K562 (cell line): ENCODE measurements at places on chromosomes 2 and 18. TPM values are rescaled to one million over a fixed set of nuclear protein-coding genes. Genes with fewer than 3 reads are reported as not detected.

DNA sequence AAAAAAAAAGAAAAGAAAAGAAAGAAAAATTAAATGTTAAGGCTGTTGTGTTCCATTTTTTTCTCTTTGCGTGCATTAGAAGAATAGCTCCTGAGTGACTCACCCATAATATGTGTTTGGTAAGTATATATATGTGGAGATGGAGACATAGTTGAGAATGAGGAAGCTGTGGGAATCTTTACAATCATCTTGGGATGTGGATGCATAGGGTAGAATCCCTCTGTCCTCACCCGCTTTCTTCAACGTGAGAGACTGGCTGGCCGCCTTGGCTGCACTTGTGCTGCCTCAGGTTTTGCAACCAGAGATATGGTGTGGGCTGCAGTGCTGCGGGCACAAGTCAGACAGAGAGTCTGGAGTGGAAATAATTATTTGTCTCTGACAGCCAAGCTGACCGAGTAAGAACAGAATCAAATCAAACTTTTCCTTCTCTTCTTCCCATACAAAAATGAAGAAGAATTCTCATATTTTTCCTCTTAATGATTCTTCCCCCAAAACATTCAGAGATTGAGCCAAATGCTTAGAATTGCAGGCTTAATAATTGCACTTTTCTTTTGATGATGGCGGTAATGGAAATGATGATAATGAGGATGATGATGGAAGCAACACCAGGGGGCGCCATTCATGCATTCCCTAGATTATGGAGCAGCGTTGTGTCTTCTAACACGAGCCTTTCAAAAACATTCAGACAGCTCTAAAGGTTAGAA lies 48.5 kb downstream of the SERPINB7 start:
- peak; percentile 7 for DNase-seq

DNA sequence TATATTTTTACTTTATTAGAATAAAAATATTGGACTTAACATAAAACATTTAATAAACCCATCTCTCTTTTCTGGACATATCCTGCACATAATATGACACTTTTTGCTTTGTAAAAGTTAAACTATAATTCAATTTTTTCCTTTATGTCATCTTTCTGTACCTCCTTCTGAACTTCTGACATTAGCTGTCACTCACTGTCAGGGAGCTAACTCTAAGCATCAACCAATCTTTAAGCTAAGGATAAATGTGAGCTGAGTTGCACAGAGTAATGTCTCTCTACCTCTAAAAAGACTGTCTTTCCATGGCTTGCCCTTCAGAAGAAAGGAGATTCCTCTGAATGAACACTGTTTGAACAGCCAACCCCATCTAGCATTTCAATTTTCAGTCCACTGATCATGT lies 948.6 kb upstream of the CHAC2 start:
- no peak for DNase-seq

TEX44 gene
- polyA plus RNA-seq = not detected in 2 replicates

- no peak for DNase-seq
Observed at GRCh38 chr2:98571121-98571701, 37.1 kb downstream of the COA5 start.

- no peak for DNase-seq
Observed at GRCh38 chr2:144950899-144951560, 431.1 kb upstream of the ZEB2 start.

- DNase-seq = no peak
Observed at GRCh38 chr2:46510598-46511177, 31.3 kb downstream of the TMEM247 start.

- DNase-seq = no peak
Observed at GRCh38 chr18:71808616-71809015, 735.5 kb downstream of the CBLN2 start.

COPS7B gene
- polyA plus RNA-seq = 43.2 and 44.7 TPM in 2 replicates

- no peak for DNase-seq
Observed at GRCh38 chr2:62045017-62045543, 139.6 kb downstream of the COMMD1 start.

MROH2A gene
- 0.03 TPM in 1 of 2 replicates, not detected in the other for polyA plus RNA-seq

LRRTM1 gene
- polyA plus RNA-seq = 0.04 and 0.11 TPM in 2 replicates

COL6A3 gene
- 1.1 and 2.7 TPM in 2 replicates for polyA plus RNA-seq

DNA sequence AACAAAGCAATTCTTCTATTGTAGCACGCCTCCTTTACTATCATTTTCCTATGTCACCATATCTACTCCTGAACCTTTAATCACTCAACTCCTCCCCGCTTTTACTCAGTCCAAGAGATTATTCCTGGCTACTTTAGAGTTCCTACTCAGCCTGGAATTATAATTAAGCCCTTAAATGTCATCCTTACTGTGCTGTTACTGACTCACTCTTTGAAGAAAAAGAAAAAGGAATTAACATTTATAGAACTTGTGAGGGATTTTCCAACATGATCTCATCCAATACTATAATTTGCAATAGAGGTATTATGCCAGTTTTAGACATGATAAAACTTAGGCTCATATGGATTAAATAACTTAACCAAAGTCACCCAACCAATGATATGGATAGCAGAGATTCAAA lies 61.7 kb downstream of the CCDC88A start:
- no peak for DNase-seq

- no peak for DNase-seq
Observed at GRCh38 chr2:143528021-143528420, 398.8 kb downstream of the ARHGAP15 start.

ACVR1 gene
- polyA plus RNA-seq = 5.9 and 6.8 TPM in 2 replicates

HOXD12 gene
- not detected in 2 replicates for polyA plus RNA-seq

DNA sequence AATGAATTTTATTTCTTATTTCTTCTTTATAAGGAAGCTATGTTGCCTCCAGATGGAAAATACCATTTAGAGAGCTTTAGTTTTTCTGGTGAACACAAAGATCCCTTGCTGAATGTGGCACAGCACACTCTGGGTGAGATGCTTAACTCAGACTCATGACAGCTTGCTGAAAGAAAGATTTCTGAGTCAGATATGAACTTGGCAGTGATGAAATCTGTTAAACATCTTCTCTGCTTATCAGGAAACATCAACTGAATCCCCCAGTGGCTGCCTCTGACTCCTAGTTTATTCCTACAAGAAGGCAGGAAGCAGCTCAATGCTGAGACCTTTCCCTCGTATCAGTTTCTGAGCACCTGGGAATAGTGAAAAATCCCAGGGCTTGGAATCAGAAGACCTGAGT lies 162.8 kb downstream of the OSR1 start:
- DNase-seq = no peak

DNA sequence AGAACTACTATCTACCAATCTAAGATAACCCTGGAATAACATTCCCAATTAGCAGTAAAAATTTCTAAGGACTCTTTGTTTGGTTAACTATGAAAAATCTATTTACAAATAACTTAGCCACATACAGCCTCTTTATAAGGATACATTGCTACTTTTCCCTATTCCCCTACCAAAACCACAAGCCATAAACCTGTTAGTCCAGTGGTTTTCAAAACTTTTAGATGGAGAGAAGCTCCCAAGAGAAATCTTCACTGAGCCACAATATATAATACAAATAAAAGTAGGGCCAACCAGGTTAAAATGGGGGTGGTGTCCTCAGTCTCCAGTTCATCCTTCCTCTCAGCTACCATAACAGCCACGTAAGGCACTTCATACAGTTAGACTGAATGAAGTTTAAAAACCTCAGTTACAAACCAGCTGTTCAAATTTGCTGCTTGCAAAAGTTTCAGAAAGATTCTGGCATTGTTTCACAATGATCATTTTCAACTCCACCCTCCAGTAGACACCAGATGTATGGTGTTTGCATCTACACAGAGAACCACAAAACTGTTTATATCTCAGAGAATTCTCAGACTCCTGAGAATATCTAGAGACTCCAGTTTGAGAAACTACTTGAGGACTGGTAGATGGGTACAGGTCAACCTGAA lies 26.0 kb downstream of the SOS1 start:
- DNase-seq = no peak

KLF11 gene
- polyA plus RNA-seq = 6.2 and 6.5 TPM in 2 replicates

DNA sequence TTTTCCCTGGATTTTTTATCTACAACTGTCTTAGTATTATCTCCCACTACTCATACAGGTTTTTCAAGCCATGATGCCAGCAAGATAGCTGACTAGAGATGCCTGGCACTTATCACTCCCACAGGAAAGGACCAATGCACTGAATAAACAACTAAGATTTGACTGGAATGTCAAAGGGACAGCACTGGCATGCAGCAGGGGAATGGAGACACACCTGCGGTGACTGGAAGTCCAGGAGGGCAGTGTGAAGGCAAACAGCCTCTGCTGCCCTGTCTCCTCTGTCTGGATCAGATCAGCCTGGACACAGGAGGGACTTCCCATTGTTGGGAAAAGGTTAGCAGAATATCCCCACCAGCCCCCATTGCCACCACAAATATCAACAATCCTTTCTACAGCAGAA lies 85.1 kb downstream of the TMEM237 start:
- no peak for DNase-seq

PRSS56 gene
- not detected in 2 replicates for polyA plus RNA-seq

HOXD8 gene
- 0.30 TPM in 1 of 2 replicates, not detected in the other for polyA plus RNA-seq

CNRIP1 gene
- polyA plus RNA-seq = 1.3 and 1.5 TPM in 2 replicates

GALNT13 gene
- polyA plus RNA-seq = not detected in 2 replicates

- DNase-seq = no peak
Observed at GRCh38 chr2:195498176-195498575, 158.8 kb upstream of the SLC39A10 start.

- DNase-seq = no peak
Observed at GRCh38 chr2:120423167-120423943, 77.4 kb downstream of the INHBB start.

DNA sequence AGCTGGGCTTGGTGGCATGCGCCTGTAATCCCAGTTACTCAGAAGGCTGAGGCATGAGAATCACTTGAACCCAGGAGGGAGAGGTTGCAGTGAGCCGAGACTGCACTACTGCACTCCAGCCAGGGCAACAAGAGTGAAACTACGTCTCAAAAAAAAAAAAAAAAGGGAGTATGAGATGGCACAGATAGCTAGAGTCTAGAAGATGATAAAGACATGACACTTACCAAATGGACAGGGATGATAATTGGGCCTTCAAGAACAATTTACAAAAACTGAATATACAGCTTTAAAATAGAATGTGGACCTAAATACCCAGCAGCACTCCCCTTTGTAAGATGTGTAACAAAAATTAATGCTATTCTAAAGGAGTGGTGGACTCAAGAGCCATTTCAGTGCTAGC lies 2.7 kb downstream of the METTL4 start:
- no peak for DNase-seq

DNA sequence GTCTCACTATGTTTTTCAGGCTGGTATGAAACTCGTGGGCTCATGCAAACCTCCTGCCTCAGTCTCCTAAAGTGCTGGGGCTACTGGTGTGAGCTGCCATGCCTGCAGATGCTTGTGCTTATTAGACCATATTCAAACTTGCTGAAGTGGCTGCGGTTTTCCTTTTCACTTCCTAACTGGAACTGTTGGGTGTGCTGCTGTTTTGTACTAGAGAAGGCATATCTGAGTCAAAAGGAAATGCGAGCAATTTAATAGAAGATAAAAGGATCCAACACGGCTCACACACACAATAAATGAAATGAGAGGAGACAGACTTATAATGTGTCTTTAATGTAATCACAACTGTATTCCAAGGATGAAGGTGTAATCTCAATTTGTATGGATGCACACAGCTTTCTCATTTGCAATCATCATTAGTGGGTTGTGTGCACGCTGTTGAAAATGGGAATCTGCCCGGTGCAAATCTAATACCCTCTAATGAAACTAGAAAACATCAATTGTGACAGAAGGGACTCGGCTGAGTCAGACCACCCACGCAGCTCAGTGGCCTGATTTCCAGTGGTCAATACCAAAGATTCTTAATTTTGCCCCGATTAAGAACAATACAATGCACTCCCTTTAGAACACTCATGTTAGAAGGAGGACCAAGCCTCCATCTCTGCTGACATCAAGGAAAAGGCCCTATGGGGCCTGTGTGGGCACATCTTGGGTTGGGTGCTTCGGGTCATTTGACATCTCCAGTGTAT lies 532.7 kb downstream of the TDRD15 start:
- DNase-seq = no peak

GRCh38 chr2:26174691-26175465 lies 2.0 kb downstream of the GAREM2 start:
- no peak for DNase-seq

- DNase-seq = peak; percentile 65
Observed at GRCh38 chr2:9950521-9951271, 797 bp upstream of the GRHL1 start.

DNA sequence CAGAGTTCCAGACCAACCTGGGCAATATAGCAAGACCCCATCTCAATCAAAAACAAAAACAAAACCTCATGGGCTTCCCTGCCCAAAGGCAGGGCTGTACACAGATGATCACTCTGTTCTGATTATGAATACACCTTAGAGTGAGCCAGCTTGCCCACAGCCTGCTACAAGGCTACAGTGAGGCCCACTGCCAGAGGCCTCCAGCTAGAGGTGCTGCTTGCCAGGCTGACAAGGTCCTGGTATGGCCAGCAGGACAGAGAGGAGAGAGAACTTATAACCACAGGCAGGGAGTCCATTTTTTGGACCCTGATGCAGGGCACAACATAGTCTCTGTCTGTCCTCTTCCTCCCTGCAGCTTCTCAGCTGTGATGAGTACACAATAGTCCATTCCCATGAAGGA lies 41.5 kb downstream of the KANSL3 start:
- no peak for DNase-seq

DNA sequence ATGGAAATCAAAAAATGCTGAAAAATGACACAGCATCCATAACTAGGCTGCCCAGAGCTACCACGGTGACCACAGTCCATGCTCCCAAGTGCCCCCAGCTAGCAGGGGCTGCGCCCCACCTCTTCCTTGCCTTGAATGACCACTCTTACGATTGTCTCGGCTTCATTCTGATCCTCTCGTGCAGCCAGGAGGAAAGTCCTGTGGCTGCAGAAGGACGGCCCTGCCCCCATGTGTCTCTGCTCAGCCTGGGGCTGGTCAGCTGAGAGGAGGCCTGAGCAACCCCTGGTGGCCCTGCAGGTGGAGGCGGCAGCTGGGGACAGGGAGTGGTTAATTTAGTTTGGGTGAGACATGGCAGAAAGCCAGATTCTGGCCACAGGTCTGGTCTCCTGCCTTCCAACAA lies 54.3 kb downstream of the KCNF1 start:
- DNase-seq = no peak

DNA sequence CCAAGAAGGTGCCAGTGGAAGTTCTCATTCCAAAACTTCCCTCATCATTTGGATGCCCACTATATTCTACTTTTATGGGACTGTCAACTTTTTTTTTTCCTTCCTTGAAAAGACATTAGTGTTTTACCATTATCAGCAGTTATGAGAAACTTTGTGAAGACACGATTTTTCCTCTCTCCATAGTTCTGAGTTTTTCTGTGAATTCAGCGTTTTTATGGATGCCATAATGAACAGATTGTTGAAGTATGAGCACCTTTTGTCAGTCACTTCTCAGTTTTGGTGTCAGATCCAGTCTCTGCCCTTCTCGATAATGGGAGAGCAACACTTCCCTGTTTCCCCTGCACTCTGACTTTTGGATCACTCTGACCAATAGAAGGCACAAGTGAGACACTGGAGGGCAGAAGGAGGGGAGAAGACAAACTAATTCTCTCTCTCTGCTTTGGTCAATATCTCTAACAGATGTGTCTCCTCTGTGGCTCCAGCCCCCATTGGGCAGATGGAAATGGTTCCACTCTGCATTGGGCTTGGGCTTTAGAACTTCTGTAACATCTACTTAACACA lies 53.5 kb upstream of the FN1 start:
- DNase-seq = no peak

- DNase-seq = peak; percentile 40
Observed at GRCh38 chr18:70289351-70290312, 787 bp downstream of the SOCS6 start.

TYMS gene
- polyA plus RNA-seq = 302 and 311 TPM in 2 replicates

DNAJC5G gene
- polyA plus RNA-seq = 0.43 TPM in 1 of 2 replicates, not detected in the other
